ENCODE measurements at places on chromosomes 7 and 10.

GRCh38 chr7:98908585-98908984 is 30.3 kb downstream of the TRRAP start:
- no peak for DNase-seq

DNA sequence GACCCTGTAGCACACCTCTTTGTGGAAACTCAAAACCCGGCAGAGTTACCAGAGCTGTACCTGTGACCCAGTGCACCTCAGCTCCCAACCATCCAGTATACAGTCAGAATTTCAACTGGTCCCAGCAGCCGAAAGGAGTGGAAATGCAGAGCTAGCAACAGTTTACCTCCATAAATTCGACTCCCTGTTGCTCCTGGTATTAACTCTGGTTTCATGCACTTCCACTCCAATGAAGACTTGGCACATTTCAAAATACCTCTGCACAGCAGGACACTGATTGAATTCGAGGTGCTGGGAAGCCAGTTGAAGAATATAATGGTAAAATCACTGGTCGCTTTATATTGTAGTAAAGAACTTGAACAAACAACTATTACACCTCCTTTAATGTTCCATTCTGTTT is 17.9 kb upstream of the TIAL1 start:
- DNase-seq, result no peak

GRCh38 chr10:7007600-7008190 is 403.1 kb downstream of the SFMBT2 start:
- no peak for DNase-seq

DNA sequence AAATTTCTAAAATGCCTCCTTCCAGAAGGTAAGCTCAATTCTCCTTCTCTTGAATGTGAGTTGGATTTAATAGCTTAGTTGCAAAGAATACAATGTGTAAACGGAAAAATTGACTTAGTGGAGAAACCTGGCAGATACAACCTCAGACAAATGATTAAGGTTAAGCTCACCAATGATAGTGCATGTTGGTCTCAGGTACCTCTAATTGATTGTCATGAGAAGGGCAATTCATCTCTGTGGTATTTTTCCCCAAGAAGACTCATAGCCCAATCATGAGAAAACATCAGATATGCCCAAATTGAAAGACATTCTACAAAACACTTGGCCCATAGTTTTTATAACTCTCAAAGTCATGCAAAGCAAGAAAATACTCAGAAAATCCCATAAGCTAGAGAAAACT is 36.2 kb upstream of the TMEM106B start:
- no peak for DNase-seq

GRCh38 chr10:89346405-89347254 is 18.8 kb downstream of the IFIT3 start:
- no peak for DNase-seq

DNA sequence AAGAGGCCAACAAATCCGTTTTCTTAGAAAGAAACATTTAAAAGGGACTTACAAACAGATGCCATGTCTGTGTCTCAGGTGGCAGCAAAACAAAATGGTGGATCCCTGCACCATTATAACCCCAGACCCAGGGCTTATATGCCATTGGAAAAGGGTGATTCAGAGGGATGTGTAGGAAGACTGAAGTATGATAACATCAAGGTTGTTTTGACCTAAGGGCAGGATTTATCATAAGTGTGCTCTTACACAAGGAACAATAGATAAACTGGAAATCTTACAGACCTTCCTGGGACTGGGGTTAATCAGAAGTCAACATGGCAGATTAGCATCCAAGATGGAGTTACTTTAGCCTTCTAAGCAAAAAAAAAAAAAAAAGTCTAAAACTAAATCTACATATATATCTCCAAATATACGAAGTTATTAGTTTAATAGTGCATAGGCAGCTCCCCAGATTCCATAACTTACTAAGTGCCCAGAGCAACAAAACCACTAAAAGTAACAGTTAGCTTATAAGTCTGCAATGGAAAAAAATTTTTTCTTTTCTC is 34.3 kb upstream of the WNT16 start:
- no peak for DNase-seq

GRCh38 chr7:150877536-150877935 is 25.2 kb downstream of the AOC1 start:
- DNase-seq, result no peak

- no peak for DNase-seq
Measured at GRCh38 chr7:37943905-37944736, 23.7 kb downstream of the EPDR1 start.

DNA sequence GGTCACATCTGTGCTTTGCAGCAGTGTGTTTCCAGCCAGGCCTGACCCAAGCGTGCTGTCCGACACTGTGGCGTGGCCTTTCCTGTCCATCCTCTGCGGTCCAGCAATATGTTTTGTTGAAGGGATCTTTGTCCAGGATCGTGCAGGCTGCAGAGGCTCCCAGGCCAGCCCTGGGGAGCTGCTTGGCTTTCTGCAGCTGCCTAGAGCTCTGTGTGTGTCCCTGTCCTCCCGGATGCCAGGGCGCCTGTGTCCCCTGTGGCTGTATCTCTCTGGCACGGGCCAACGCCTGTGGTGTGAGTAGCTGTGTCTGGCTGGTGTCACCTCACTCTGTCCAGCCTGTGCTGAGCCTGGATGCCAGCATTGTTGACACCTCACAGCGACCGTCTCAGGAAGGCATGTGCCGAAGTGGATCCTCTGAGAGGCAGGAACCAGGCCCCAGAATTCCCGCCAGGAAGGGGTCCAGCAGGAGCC is 94.5 kb downstream of the INPP5A start:
- no peak for DNase-seq

DNA sequence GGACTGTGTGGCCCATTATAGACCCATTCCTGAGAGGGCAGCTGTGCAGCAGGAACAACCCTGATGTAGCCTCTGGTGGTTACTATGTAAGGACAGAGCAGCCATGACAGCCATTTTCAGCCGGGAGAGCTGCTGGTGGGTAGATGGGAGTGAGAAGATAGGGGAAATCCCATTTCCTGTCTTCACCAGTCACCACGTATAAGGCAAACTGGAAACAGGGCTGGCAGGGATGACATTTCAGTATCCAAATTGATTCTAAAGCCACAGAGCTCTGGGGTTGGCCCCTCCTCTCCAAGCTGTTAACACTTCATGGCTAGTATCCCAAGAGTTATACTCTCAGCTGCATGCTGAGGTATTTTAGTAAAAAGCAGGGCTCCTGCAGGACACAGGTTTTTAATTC is 15.2 kb upstream of the FZD1 start:
- DNase-seq, result no peak

- no peak for DNase-seq
Measured at GRCh38 chr10:14200698-14201544, 129.8 kb downstream of the FRMD4A start.

DNA sequence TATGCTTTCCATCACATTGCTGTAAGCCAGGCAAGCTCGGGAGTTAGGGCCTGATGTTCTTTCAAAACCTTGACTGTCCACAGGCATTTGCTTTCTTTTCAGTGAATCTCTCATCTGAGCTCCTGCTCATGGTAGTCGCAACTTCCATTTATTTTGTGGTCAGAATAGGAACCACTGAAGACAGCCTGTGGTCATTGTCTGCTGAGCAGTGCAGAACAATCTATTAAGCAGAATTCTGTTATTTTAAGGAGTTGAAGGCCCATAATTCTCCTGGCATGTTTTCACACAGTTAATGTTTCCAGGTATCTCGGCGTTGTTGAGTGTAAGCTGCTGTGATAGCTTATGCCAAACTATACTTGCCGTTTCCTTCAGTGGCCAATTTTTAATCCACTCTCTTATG is 491.1 kb upstream of the AKR1E2 start:
- no peak for DNase-seq

GRCh38 chr10:88952647-88953111 is at the start of gene ACTA2:
ACTA2 (minus strand) TSS chr10:88952773; CDS start chr10:88948930, 3,843 bp downstream.
- DNase-seq, result no peak

DNA sequence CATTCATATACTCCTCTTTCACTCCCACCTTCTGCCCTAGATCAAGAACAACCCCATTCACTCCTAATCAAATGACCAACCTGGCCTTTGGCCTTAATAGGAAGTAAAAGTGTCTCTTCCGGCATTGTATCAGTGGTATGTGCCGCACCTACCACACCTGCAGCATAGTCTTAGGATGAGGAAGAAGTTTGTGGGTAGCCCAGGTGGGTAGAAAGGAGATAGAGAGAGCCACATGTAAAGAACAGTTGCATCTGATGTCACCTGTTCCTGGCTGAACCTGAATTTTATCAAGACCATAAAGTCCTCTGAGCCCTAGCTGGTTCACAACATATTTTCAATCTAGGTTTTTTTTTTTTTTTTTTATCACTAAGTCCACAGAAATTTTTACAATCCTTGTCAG is 55.5 kb upstream of the PTPN12 start:
- DNase-seq, result no peak

DNA sequence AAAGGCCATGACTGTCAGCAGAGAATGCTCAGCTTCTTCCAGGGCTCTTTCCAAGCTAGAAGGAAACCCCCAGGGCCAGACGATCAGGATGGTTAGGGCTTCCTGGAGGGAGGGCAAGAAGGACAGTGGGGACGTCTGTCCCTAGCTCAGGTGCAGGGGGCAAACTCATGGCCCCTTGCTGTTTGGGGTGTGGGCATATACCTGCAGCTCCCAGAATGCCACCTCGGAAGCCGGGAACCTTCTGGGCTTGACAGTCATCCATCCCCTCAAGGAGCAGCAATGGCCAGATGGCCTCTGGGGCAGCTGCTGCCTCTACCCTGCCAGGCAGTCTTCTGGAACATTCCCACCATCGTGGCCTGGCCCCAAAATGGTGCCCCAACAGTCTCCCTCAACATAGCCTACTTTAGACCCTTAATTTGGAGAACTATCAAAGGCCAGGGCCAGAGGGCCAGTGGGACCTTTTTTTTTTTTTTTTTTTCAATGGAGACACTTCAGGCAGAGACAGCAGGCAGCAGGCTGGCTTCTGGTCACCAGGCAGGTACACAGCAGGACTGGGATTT is 40.2 kb upstream of the ZMIZ1 start:
- DNase-seq, result no peak

DNA sequence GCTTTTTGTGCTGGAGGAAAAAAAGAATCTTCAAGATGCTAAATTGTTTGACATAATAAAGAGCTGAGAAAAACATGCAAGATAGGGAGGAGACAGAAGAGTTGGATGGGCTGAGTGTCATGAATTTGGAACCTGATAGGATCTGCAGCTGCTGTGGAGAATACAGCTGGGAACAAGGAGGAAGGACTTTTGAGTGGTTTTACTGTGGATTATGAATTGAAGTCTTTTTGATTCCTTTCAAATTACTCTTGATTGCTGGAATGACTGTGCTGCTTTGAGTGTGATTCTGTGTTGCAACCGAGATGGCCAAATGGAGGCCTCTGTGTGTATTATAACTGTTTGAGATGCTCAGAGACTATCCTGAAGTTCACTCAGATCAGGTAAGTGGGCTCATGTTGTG is 4.0 kb downstream of the EFCAB10 start:
- no peak for DNase-seq

DNA sequence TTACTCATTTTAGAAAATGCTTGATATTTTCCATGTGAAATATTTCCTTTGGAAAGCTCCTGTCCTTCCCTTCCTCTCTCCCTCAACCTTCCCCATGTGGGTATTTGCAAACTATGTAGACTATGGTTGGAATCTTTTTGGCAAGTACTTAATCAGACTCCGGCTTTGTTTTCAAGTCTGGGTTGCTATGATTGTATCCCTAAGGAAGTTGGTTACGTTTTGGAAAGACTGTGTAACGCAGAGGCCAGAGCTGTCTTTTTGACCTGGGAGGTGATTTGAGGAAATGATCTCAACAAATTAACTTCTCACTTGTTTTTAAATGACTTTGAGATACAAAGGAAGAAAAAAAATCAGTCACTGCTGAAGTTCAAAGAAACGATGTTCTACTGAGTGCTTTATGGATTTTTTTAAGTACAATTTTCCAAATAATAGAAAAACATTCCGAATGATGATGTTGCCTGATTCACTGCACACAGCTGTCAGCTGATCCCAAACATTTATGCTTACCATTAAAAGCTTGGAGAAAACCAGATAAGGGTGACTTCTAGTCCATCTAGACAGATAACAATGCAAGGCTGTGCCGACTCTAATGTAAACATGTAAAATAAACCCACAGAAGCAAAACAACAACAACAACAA is 145.5 kb upstream of the CELF2 start:
- no peak for DNase-seq

- no peak for DNase-seq
Measured at GRCh38 chr7:69898189-69898588, 299.9 kb downstream of the AUTS2 start.

- no peak for DNase-seq
Measured at GRCh38 chr10:89351780-89352597, 24.2 kb downstream of the IFIT3 start.

DNA sequence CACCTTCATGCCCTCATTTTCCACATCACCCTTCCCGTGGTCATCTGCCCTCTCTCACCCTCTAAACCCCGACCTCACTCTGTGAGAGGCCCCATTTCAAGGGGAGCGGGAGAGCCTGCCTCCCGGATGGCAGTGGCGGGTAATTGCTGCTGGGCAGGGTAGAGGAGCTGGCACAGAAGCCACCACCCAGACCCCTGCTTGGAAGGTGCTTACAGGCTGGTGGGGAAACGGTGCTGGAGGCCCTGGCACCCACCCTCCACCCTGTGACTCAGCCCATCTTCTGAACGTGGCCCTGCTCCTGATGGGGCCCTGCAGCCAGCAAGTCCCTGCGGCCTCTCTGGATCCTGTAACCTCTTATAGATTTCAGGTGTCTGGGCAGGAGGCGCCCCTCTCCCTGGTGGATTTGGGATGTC is 10.6 kb upstream of the PWWP2B start:
- DNase-seq, result no peak

- DNase-seq, result no peak
Measured at GRCh38 chr7:93202594-93203250, 23.5 kb downstream of the HEPACAM2 start.

DNA sequence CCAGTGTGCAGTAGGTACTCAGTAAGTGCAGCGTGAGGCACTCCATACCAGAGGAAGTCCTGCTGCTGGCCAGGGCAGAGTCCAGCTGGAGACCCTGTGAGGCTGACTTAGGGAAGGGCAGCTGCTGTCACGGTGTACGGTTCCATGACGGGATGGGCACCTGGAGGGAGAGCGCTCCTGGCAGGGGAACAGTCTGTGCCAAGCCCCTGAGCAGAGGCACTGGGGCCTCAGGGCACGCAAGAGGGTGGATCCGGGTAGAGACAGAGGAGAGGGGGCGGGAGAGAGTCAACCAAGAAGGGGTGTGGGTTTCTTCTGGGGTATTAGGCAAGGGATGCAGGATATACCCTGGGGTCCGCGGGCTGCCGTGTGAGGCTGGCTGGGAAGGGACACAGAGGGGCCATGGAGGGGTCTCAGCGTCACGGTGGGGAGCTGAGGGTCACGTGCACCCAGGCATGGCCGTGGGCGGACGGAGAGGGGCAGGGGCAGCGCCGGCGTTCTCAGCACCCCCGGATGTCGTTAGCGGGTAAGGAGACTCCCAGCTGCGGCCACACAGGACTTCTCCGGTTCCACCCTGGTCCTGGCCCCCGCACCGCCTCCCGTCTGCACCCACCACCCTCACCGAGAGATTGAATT is 70.5 kb downstream of the MICALL2 start:
- no peak for DNase-seq

- DNase-seq, result no peak
Measured at GRCh38 chr10:1454951-1455350, 282.4 kb downstream of the ADARB2 start.

Data from caudate nucleus (tissue), 63 donors.